ENCODE measurements at places on chromosomes 12 and 14. TPM values are rescaled to one million over a fixed set of nuclear protein-coding genes. Genes with fewer than 3 reads are reported as not detected.

The LRRC10 gene
- total RNA-seq = not detected

The MIP gene
- total RNA-seq = not detected

The CLEC1B gene
- not detected for total RNA-seq

The CEP170B gene
- 8.5 TPM for total RNA-seq

The MYO1H gene
- not detected for total RNA-seq

DNA sequence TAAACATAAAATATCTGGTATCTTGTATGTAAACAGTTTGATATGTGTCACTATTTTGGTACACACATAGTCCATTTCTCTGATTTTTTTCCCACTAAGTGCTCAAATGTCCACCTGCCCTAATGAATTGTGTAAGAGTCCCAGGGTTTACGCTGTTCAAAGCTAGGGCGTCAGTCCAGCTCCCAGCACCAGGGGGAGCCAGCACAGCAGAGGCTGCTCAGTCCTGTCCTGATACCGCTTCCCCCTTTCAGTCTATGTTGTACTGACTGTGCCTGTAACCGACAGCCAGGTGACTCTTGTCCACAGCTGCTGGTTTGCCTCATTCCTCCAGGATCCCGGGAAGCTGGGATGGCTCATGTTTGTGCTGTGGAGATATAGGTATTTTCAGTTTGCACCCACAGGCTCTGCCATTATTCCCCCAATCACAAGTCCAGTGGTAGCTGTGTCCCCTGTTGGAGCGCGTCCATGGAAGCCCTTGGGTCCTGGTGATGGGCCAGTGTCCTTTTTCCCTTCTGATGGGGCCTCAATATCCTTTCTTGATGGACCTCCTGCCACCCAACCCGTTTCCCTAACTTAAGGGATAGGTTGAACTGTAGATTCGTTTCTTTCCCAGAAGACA is 242.0 kb downstream of the NEDD1 start:
- no peak overlapping the region for H3K27ac ChIP-seq
- peaks cover 5% of the 10 kb centered on the region for H3K27me3 ChIP-seq
- no peaks in the 10 kb centered on the region for H3K36me3 ChIP-seq
- DNase-seq = peak; percentile 66

DNA sequence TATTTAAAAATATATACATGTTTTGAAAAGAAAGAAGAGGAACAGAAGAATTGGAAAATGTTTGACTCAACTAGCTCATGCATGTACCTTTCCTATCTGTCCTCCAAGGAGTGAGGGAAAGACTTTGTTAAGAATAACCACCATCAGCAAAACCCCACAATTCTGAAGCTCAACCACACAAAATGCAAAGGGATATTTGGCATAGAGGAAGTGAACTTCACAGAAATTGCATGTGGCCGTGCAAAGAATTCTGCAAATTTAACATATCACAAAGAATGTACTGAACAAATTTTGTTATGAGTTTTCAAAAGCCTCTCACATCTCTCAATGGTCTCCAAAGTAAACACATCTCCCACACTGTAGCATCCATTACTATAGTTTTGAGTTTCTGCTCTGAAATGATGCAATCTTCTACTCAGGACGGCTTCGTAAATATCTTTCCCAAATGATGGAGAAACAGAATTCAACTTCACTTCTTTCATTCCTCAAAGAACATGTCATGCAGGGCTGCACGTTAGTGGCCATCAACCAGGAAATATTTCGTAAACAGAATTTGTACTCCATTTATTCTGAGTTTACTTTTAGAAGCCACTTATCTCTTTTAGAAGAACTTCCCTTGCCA is 17.6 kb downstream of the DUSP6 start:
- H3K27me3 ChIP-seq = no peaks in the 10 kb centered on the region
- no peak for DNase-seq
- H3K36me3 ChIP-seq = peaks cover 21% of the 10 kb centered on the region

- no peaks in the 10 kb centered on the region for H3K27me3 ChIP-seq
- H3K27ac ChIP-seq = no peak overlapping the region
- no peak for DNase-seq
- no peak overlapping the region for H3K4me3 ChIP-seq
- H3K36me3 ChIP-seq = no peaks in the 10 kb centered on the region
Observed at GRCh38 chr12:67617629-67618028, 30.9 kb upstream of the DYRK2 start.

GRCh38 chr12:49937639-49938300 is 12.8 kb upstream of the AQP2 start:
- H3K27ac ChIP-seq = no peak overlapping the region
- H3K4me3 ChIP-seq = no peak overlapping the region
- no peaks in the 10 kb centered on the region for H3K36me3 ChIP-seq
- H3K27me3 ChIP-seq = peaks cover 19% of the 10 kb centered on the region
- H3K4me1 ChIP-seq = peaks cover 4% of the 10 kb centered on the region
- no peak for DNase-seq

GRCh38 chr12:12586879-12587675 is 24.4 kb upstream of the DUSP16 start:
- DNase-seq = no peak
- peaks cover 1% of the 10 kb centered on the region for H3K27me3 ChIP-seq
- H3K27ac ChIP-seq = no peak overlapping the region
- H3K4me3 ChIP-seq = no peak overlapping the region
- H3K4me1 ChIP-seq = peaks cover 40% of the 10 kb centered on the region

DNA sequence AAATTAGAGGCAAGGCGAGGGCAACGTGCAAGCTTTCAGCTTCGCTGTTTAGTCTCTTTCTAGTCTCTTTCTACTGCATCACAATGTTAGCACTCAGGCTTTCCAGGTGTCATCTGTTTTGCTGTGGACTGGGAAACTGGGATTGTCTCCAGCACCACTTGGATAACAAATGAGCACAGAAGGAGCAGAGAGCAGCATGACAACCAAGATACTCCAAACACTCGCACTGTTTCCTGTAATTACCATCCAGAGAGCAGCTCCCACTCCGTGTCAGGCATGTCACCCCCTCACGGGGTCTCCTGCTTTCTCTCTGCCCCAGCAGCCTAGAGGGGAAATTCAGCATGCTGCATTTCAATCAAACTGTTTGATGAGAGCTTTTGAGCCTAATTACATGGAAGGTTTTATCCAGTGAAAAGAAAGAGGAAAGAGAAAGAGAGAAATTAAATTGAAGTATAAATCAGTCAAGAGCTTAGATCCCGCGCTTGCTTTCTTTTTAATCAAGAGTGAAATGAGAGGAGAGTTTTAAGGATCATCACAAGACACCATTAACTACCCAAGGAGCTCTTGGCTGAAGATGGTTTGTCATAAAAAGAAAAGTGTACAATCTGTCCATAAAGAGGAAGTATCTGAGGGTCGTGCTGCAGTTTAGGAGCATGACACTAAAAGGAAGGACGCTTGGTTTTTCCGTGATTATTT is 917.7 kb downstream of the DIO2 start:
- no peak overlapping the region for H3K4me3 ChIP-seq
- no peak overlapping the region for H3K27ac ChIP-seq

- peaks cover 33% of the 10 kb centered on the region for H3K36me3 ChIP-seq
- DNase-seq = no peak
- H3K27ac ChIP-seq = peak overlapping the region; percentile 26
- H3K4me3 ChIP-seq = no peak overlapping the region
Observed at GRCh38 chr12:62256408-62257096, 3.7 kb upstream of the USP15 start.

GRCh38 chr12:82527165-82527780 is 159.4 kb upstream of the TMTC2 start:
- H3K4me1 ChIP-seq = no peaks in the 10 kb centered on the region
- no peak overlapping the region for H3K4me3 ChIP-seq
- DNase-seq = peak; percentile 48
- H3K27ac ChIP-seq = no peak overlapping the region
- no peaks in the 10 kb centered on the region for H3K36me3 ChIP-seq
- peaks cover 26% of the 10 kb centered on the region for H3K27me3 ChIP-seq

GRCh38 chr12:47821346-47821706 is 1.6 kb upstream of the HDAC7 start:
- peaks cover 21% of the 10 kb centered on the region for H3K36me3 ChIP-seq
- H3K27me3 ChIP-seq = no peaks in the 10 kb centered on the region
- H3K4me3 ChIP-seq = peak overlapping the region; percentile 14
- DNase-seq = no peak
- peak overlapping the region; percentile 41 for H3K27ac ChIP-seq
- peaks cover 60% of the 10 kb centered on the region for H3K4me1 ChIP-seq

DNA sequence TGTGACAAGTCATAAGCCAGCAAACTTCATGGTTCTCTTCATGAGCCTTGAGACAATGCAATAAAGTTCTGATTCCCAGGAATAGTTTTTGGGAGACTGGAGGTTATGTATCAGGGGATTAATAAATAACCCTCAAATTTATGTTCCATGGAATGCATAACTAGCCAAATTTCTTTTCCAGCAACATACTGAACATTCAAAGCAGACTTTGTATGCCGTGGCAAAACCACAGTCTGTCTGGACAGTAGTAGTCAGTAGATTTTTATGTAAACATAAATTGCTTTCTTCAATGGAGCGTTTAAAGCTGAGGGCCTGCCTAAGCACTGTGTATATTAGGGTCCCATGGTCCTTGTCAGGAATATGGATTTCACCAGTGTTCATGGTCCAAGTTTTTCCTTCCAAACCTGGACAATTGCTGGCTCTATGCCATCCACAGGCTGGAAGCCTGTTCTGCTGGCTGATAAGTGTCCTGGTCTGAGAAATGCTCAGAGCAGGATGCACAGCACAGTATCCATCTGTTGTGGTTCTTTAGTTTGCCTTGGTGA is 144.9 kb downstream of the SRGAP1 start:
- no peak for DNase-seq
- no peaks in the 10 kb centered on the region for H3K36me3 ChIP-seq
- no peak overlapping the region for H3K4me3 ChIP-seq

DNA sequence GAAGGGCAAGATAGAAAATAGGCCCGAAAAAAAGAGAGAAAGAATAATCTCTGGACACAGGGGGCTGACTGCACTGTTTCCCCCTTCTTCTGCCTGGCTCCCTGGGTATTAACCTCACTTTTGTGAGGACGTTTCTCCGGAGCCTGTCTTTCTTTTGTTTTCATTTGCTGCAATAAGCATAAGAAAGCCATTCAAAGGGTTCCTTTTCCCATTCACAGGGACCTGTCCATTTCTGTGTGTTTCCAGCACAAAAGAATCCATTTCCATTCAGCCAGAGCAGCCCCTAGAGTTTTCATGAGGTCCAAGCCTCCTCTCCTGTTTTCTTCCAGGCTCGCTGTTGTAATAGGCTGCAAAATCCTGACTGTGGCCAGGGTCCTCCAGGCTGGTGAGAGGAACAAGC is 16.8 kb downstream of the PLXNC1 start:
- DNase-seq = no peak
- no peak overlapping the region for H3K4me3 ChIP-seq
- H3K27me3 ChIP-seq = no peaks in the 10 kb centered on the region
- H3K36me3 ChIP-seq = peaks cover 7% of the 10 kb centered on the region
- H3K27ac ChIP-seq = no peak overlapping the region

DNA sequence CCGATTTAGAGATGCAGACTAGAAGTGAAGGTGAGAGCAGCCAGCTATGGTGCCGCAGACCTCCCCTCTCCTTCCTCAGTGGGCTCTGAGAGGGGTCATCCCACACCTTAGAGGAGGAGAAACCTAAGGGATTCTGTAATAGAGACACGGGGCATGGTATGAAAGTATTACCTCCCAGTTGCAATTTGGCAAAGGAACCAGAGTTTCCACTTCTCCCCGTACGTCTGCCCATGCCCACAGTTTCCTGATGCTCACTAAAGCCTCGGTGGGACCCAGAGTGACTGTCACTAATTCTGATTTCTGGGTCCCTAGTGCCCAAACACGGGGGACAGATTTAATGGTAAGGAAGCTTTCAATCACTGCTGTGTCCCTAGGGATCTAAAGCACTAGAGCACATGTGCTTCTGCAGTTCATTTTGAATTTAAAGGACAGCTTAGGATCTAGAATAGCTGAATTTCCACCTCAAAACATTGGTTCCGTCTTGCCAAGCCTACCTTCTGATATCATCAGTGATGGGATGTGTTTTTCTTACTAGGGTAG is 44.1 kb downstream of the DAD1 start:
- H3K27me3 ChIP-seq = no peaks in the 10 kb centered on the region
- H3K27ac ChIP-seq = peak overlapping the region; percentile 99
- DNase-seq = peak; percentile 49
- peaks cover 96% of the 10 kb centered on the region for H3K4me1 ChIP-seq

GRCh38 chr12:47722941-47723631 is 2.2 kb downstream of the ENDOU start:
- H3K4me1 ChIP-seq = peaks cover 47% of the 10 kb centered on the region
- H3K4me3 ChIP-seq = no peak overlapping the region
- no peak for DNase-seq
- peaks cover 17% of the 10 kb centered on the region for H3K36me3 ChIP-seq

GRCh38 chr12:3809357-3810015 is 56.6 kb upstream of the CRACR2A start:
- H3K4me3 ChIP-seq = no peak overlapping the region
- no peak overlapping the region for H3K27ac ChIP-seq
- no peak for DNase-seq
- H3K36me3 ChIP-seq = peaks cover 11% of the 10 kb centered on the region

- no peak for DNase-seq
- H3K4me3 ChIP-seq = no peak overlapping the region
- H3K27me3 ChIP-seq = no peaks in the 10 kb centered on the region
- H3K27ac ChIP-seq = no peak overlapping the region
- no peaks in the 10 kb centered on the region for H3K36me3 ChIP-seq
Observed at GRCh38 chr12:17296882-17297281, 690.9 kb upstream of the LMO3 start.

DNA sequence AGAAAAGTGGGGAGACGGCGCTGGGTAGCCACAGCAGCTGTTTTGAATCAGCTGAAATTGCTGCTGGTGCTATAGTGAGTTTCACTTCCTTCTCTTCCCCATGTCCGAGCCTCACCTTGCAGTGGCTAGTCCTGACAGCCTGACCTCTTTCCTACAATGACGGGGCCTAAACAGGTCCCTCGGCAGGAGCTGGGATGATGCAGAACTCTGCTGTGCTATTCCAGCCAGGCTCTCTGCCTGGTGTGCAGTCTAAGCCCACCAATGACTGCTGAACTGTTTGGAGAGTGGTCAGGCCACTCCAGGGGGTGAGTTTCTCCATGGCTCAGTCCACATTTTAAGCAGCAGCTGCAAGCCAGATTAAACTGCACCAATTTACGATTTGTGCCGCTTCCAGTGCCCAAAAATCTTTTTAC is 207.3 kb downstream of the TTC7B start:
- peaks cover 24% of the 10 kb centered on the region for H3K27me3 ChIP-seq
- H3K4me1 ChIP-seq = no peaks in the 10 kb centered on the region
- H3K4me3 ChIP-seq = no peak overlapping the region
- H3K27ac ChIP-seq = no peak overlapping the region
- H3K36me3 ChIP-seq = no peaks in the 10 kb centered on the region
- DNase-seq = no peak

GRCh38 chr12:116662612-116663144 is 75.2 kb downstream of the SPRING1 start:
- peaks cover 26% of the 10 kb centered on the region for H3K27me3 ChIP-seq
- H3K27ac ChIP-seq = no peak overlapping the region
- no peak for DNase-seq

All from activated CD8-positive, alpha-beta memory T cell treated with anti-CD3 and anti-CD28 coated beads, Interleukin-2, amount 10 ng/mL, durations not matched to agents 7 days and 5 days (primary cell).